ENCODE measurements at places on chromosomes 2 and 18.

GRCh38 chr18:9663377-9663776, 44.7 kb upstream of the RAB31 start:
- no peak for DNase-seq

DNA sequence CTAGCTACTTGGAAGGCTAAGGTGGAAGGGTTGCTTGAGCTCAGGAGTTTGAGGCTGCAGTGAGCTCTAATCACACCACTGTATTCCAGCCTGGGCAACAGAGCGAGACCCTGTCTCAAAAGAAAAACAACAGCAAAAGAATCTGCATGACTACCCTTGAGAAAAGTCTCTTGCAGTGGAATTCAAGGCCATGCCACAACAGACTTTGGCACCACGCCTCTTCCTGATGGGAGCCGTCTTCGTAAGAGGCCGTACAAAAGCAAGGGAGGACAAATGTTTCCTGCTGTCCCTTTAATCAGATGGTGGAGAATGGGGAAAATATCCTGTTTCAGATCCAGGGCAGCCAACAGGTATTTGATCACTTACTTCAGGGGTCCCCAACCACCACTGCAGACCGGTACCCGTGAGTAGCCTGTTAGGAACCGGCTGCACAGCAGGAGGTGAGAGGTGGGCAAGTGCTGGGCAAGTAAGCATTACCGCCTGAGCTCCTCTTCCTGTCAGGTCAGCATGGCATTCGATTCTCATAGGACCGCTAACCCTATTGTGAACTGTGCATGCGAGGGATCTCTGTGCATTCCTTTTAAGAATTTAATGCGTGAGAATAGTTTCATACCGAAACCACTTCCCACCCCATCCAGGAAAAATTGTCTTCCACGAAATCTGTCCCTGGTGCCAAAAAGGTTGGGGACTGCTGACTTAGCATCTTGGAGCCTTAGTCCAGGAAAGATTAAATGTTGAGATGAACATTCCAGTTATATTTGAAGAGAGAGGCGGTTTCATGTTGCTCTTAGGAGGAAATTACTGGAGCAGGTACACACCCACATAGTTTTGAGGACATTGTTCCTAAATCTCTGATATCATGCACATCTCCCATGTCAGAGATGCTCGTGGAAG, 94.4 kb upstream of the XPO1 start:
- DNase-seq: no peak

DNA sequence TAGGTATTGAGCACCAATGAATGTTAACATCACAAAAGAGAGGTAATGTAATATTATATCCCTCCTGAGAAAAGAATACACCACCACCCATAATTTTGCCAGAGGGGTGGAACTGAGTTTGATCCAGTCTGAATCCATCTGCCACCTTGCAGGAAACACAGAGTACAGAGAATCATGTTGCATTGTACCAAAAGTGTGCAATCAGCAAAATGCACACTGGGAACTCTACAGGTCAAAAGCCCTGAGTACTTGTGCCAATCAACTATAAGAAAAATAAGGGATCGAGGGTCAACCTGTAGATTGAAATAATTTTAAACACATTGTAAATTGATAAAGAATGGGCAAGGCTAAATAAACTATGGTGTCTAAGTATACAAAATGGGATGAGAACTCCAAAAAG, 141.5 kb downstream of the KCNH7 start:
- DNase-seq: no peak

DNA sequence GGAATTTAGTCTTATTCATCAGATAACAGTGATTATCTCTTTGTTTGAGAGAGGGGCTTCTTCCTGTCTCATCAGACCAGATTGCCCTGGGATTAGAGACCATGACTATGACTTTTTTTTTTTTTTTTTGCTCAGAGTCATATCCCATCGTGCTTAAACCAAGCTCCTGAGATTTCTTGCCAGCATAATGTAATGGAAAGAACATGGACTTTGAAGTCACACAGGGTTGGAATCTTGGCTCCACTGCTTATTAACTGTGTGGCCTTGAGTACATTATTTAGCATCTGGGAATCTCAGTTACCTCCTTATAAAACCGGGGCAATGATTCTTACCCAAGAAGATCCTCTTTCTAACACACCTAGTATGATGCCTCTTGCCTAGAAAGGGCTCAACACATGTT, 268.3 kb downstream of the DYSF start:
- no peak for DNase-seq

- no peak for DNase-seq
These were observed 128.4 kb upstream of the CBLN2 start for GRCh38 chr18:72672364-72673184.

- no peak for DNase-seq
These were observed 58.0 kb downstream of the RAB31 start for GRCh38 chr18:9766076-9766481.

- DNase-seq: no peak
These were observed 11.1 kb downstream of the SNTG2 start for GRCh38 chr2:961786-962185.

DNA sequence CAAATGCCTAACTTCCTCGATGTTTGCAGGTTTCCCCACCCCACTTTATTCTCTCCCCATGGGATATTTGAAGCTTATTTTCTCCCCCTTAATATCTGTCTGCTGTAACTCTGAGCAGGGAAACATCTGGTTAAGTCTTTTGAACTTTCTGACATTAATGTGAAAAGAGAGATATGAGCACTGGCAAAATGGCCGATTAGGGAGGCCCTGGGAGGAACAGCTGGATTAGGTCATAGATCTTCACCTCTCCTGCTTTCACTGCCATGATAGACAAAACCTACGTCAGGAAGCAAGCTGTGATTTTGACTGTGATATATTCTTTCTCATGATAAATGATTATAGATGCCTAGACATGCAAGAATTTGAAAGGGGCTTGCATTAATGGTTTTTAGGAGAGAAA, 43.6 kb downstream of the LYPD6B start:
- no peak for DNase-seq

GRCh38 chr2:235806986-235807750, 313.3 kb downstream of the AGAP1 start:
- peak; percentile 16 for DNase-seq

- no peak for DNase-seq
These were observed 19.2 kb downstream of the ANO7 start for GRCh38 chr2:241207641-241208040.

DNA sequence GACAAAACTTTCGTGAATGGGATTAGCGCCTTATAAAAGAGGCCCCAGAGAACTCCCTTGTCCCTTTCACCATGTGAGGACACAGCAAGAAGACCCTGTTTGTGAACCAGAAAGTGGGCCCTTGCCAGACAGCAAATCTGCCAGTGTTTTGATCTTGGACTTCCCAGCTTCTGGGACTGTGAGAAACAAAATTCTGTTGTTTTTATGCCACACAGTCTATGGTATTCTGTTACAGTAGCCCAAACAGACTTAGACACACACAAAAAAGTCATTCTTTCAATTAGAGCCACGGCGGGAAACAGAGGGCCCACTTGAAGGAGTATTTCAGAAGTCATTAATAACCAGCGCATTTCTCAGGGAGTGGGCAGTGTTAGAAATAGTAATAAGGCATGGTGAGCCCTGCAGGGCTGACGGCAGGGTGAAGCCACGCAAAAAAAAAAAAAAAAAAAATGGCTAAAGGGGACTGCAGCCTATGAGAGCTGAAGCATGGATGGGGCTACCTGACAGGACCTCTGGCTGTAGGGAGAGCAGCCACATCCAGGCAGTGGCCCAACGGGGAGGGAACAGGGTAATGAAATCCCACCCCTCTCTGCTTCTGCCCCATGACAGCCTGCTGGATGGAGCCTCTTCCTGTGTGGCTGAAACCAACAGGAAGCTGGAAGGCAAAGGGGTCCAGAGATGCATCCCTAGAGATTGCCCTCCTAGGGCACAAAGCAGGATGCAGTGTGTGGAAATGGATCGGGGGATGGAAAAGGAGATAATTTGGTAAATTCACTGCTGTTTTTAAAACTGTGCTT, 189.3 kb downstream of the KCNS3 start:
- DNase-seq: no peak

- DNase-seq: no peak
These were observed 190.5 kb upstream of the MC4R start for GRCh38 chr18:60563082-60563481.

GRCh38 chr18:59359576-59359952, 499 bp upstream of the LMAN1 start:
- no peak for DNase-seq

- no peak for DNase-seq
These were observed 106.4 kb downstream of the PID1 start for GRCh38 chr2:229164545-229165249.

DNA sequence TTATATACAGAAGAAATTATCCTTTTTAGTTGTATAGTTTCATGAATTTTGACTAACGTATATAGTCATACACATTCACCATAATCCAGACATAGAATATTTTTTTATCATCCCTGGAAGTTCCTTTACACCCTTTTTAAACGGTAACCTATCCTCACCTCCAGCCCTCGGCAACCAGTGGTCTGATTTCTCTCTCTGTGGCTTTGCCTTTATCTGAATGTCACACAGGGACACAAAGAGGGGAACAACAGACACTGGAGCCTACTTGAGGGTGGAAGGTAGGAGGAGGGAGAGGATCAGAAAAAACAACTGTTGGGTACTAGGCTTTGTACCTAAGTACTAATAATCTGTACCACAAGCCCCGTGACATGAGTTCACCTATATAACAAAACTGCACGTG, 191.9 kb downstream of the MC4R start:
- no peak for DNase-seq

GRCh38 chr18:55997151-55997561, 409.2 kb upstream of the TCF4 start:
- DNase-seq: peak; percentile 2

GRCh38 chr2:101516823-101517690, 42.1 kb upstream of the RFX8 start:
- DNase-seq: no peak

GRCh38 chr18:49734836-49735235, 78.5 kb downstream of the ACAA2 start:
- DNase-seq: no peak

- no peak for DNase-seq
These were observed 23.6 kb downstream of the ALPK2 start for GRCh38 chr18:58605027-58606020.

GRCh38 chr18:30862900-30863299, 179.6 kb downstream of the DSC3 start:
- DNase-seq: no peak

GRCh38 chr2:44573996-44574395, 212.2 kb downstream of the CAMKMT start:
- no peak for DNase-seq

DNA sequence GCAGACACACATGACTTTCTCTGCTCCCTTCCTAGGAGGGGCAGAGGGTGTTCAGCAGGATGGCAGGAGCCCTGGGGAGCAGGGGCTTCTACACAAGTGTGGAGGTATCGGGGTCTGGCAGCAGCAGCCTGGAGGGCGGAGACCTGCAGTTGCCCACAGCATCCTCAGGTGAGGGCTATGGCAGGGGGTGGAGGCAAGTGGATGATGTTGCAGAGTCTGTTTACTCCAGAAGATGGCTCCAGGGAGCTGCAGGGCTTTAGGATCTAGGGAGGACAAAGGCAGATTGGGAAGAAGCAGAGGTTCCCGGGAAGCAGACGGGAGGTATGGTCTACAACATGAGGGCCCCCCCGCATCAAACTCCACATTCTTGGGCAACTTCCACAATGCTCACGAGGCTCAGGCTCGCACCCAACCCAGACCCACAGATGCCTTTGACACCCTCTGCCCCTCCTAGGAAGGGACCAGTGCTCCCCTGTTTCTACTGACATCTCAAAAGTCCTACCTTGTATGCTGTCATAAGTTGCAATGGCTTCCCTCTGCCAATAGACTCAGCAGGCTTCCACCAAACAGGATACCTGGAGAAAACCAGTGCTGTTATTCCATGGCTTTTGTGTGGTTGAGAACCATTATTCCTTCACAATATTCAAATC, 12.0 kb upstream of the ATP6V1C2 start:
- no peak for DNase-seq

DNA sequence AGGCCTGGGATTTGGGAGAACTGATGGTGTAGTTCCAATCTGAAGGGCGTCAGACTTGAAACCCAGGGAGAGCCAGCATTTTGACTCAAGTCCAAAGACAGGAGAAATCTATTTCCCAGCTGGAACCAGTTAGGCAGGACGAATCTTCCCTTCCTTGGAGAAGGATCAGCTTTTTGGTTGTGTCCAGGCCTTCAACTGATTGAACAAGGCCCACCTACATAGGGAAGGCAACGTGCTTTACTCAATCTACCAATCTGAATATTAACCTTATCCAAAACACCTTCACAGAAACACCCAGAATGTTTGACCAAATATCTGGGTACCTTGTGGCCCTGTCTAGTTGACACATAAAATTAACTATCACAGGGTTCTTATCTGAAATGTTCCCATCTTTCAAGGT, 221.9 kb upstream of the DLGAP1 start:
- no peak for DNase-seq

DNA sequence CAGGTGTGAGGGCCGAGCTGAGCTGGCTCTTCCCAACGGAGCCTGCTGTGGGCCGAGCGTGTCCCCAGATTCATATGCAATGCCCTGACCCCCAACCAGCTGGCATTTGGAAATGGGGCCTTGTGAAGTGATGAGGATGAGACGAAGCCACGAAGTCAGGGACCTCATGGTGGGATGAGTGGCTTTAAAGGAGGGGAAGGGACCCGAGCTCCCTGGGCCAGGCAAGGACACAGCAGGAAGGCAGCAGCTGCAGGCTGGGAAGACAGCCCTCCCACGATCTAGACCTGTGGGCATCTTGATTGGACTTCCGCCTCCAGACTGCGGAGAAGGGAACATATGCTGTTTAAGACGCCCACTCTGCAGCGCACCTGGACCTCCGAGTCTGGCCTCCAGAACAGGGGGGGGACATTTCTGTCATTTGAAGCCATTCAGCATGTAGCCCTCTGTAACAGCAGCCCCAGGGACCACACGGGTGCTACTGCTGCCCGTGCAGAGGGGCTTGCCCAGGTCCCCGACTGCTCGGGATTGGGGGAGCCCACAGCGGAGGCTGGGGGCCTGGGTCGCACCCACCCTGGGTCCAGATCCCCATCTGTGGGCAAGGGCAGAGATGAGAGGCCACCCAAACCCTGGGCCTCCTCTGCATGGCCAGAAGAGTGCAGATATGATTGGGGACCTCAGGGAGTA, 27.2 kb downstream of the KIF1A start:
- DNase-seq: no peak

GRCh38 chr2:8352296-8352695, 329.6 kb upstream of the ID2 start:
- no peak for DNase-seq

DNA sequence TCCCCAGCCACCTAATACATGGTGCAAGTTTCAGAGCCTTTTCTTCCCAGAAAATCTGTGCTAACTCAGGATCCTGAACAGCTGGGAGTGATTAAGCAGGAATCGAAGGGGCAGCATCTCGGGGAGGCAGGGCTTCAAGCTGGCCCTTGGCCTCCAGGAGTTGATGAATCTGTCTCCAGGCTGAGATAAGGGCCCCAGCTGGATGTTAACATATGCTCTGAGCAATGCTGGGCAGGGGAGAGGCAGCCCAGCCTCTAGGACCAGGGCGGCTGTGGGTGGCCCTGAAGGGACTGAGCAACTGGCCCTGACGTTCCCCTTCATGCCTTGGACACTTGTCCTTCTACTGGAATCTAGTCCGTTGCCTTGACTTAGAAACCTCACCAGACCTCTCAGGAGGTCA, 84.1 kb upstream of the EPC2 start:
- DNase-seq: no peak

GRCh38 chr2:125086313-125087184, 1061.5 kb downstream of the CNTNAP5 start:
- no peak for DNase-seq

Data from amygdala (tissue), 56 donors.